Hypothalamus (tissue), 51 donors: ENCODE measurements at places on chromosomes 6 and 20.

- DNase-seq, result no peak
Measured at GRCh38 chr20:24066076-24066700, 77.6 kb upstream of the GGTLC1 start.

- DNase-seq, result no peak
Measured at GRCh38 chr6:383856-384255, 7.7 kb upstream of the IRF4 start.

- no peak for DNase-seq
Measured at GRCh38 chr20:8267009-8267408, 134.9 kb downstream of the PLCB1 start.

DNA sequence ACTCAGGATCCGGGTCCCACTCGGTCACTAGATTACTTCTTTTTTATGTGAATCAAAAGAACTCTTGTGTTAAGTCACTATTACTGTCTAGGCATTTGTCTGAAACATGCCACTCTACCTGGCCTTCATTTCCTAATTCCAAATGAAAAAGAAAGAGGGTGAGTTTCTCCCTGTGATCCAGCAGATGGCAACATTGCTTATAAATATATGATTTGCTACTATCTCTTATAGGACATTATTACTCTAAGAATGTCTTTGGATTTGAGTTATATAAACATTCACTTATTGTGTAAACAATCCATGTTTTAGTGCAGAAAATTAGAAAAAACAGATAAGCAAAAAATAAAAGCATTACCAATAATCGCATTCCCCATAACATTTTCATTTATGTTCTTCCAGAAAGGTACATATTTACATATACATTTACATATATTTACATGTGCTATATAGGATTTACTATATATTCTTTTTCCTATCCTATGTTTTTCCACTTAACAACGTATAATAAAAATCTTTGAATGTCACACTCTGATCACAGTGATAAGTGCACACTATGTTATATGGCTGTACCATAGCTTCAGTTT, 66.9 kb downstream of the FAXC start:
- no peak for DNase-seq

DNA sequence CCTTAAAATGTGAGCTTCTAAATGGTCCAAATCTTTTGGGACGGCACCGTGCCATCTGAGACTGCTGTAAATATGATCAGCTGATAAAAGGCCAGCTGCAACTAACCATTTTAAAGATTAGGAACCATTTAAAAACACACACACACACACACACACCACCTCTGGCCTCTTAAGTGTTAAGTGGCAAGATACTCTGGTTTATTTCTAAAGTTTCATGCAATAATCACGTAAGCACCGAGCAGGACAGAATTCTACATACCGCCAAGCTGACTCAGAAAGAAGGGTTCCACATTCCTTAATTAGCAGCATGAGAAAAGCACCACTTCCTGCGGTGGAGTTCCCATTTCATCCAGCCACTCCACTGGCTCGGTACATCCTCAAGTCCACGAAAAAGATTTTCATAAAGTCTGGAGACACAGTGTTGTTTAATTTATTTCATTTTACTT, 17.8 kb upstream of the ZNF217 start:
- DNase-seq, result no peak

GRCh38 chr6:166830185-166830890, 126.0 kb downstream of the RNASET2 start:
- DNase-seq, result no peak

DNA sequence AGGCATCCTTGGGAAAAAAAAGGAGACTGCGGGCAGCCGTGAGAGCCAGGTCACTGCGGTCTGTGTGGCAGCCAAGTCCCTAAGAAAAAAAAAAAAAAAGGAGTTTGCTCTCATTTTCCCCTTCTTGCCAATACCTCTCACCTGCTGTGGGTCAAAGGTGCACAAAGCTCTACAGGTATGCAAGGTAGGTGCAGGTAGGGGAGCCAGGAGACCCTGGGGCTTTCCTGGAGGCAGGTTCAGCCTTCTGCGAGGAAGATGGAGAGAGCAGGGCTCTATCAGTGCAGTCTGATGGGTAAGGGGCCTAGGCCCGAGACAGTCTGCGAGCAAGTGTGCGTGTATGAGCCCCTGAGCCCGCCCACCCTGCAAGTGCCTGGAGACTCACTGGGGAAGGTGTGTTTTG, 12.3 kb upstream of the SNAI1 start:
- DNase-seq, result no peak

GRCh38 chr20:50230871-50231560, 40.4 kb downstream of the CEBPB start:
- no peak for DNase-seq

- no peak for DNase-seq
Measured at GRCh38 chr20:48398506-48399449, 429.0 kb downstream of the PREX1 start.

DNA sequence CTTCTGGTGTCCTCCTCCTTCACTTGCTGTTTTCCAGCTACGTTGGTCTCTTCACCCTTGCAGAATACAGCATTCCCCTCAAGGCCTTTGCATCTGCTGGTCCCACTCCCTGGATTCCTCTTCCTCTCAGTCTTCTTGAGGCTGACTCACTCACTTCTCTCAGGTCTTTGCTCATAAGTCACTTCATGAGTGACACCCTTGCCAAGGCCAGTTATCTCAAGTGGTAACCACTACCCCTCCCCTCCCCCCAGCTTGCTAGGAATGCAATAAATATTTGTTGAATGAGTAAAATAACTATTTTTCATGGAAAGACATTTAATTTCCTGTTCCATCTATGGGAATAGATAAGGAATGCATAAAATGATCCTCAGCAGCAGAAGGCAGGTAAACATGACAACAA, 131.7 kb downstream of the PLCB4 start:
- DNase-seq, result no peak

DNA sequence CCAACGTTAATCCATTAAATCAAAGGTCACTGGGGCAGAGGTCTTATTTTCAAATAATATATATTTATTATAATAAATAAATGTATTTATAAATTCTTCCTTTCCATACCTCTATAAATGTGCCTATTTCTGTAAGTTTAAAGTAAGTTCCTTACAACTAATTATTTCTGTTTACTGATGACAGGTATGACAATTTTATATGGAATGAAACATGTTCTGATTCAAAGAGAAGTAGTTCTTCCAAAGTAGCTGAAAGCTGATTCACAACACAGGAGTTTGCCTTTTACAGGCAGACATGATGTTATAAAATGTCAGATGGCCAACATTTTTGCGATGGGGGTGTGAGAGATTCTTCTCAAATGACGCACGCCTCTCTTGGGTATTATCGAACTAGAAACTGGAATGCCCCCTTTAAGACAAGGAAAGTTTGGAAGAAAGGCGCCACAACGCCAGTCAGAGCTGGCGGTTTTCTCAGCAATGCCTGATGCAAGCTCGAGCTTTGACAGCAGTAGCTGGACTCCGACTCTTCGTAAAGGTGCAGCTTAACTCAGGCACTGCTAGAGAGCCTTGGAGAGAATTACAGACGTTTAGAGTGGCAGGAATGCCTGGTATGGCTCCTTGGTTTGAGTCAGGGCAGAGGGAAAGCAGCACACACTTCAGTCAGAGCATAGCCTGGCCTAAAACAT, 92.1 kb downstream of the FOXC1 start:
- DNase-seq, result no peak

GRCh38 chr6:35543459-35544193, 30.9 kb upstream of the TULP1 start:
- no peak for DNase-seq

GRCh38 chr6:1227935-1228753, 83.8 kb upstream of the FOXQ1 start:
- no peak for DNase-seq

DNA sequence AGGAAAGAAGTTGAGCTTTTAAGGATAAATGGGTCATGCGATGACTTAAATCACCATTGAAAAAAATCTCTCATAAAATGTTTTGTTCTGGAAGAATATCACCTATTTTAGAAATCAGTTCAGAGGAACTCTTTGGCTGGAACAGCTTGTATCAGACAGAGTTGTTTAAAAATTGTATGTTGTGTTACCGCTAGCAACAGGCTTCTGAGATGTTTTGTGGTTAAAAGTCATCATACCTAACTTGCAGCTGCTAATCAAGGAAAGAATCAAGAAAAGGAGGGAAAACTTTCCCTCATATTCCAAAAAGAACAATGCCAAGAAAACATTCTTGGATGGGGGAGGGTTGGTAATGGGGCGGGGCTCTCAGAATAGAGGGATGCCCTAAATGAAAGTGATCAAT, 220.7 kb upstream of the CITED2 start:
- DNase-seq, result no peak

- no peak for DNase-seq
Measured at GRCh38 chr6:161029195-161029809, 37.7 kb downstream of the MAP3K4 start.

GRCh38 chr6:75608956-75609533, 7.4 kb downstream of the SENP6 start:
- no peak for DNase-seq

DNA sequence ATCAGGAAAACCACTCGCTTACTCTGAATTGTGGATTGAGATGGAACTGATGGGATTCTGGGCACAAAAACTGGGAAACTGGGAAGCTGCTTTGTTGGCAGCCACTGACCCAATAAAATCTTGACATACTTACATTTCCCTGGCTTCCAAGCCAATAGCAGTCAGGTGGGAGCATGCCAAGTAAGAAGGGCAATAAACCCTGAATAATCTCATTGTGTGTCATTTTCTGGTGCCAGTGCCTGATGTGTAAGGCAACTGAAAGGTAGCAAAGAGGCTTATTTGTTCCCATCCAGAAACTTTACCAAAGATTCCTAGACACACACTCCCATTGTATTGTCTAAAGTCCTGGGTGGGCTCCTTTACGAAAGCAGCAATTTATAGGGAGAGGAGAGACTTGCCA, 93.2 kb downstream of the TBX18 start:
- DNase-seq, result no peak

DNA sequence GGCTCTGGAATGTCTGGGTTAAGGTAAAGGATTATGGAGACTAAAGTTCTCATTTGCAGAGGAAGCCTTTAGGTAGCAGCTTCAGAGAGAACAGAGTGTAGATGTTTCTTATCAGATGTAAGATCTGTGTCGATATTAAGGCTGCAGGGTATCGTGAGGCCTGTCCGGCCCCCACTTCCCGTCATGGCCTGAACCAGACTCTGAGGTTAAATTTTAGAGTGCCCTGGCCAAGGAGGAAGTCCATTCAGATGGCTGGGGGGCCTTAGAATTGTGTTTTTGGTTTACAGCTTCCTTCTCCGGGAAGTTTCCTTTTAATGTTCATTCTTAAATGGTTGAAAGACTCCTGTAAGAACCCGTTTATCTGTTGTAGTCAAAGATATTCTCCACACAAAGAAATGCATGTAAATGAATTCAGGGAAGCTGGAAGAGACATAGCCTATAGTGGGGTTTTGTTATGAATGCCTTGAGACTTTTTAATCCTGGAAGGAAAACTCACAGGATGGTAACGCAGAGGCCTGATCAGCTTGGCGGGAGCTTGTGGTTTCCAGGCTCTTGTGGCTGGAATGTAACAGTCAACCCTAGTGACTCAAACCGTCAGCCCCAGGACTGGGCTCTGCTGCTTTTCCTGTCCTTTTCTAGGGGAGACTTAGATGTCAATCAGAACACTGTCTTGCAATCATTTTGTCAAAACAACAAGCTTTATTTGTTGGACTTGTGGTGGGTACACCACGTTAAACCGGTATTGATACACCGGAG, 34.7 kb downstream of the KIF25 start:
- no peak for DNase-seq

DNA sequence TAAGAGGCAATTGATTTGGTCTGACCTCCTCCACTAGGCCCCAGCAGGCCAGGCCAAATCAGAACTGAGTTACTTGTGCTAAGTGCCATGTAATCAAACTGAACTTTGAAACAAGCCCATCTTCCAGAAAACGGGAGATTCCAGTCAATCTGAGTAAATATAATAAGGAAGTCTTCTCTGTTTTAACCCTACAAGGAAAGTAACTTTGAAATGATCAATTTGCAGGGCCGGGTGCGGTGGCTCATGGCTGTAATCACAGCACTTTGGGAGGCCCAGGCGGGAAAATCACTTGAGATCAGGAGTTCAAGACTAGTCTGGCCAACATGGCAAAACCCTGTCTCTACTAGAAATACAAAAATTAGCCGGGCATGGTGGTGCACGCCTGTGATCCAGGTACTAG, 2.0 kb upstream of the SHLD1 start:
- DNase-seq, result no peak

- no peak for DNase-seq
Measured at GRCh38 chr6:17940151-17940792, 47.2 kb downstream of the KIF13A start.
